ENCODE measurements at places on chromosomes 7 and 10. TPM values are rescaled to one million over a fixed set of nuclear protein-coding genes. Genes with fewer than 3 reads are reported as not detected.

Gene ZP3
- not detected for total RNA-seq

- DNase-seq: no peak
- peaks cover 4% of the 10 kb centered on the region for H3K4me1 ChIP-seq
- no peak overlapping the region for H3K27ac ChIP-seq
- H3K4me3 ChIP-seq: no peak overlapping the region
- no peaks in the 10 kb centered on the region for H3K36me3 ChIP-seq
- no peaks in the 10 kb centered on the region for H3K27me3 ChIP-seq
These were observed 5.7 kb upstream of the GOT1 start for GRCh38 chr10:99435986-99436638.

DNA sequence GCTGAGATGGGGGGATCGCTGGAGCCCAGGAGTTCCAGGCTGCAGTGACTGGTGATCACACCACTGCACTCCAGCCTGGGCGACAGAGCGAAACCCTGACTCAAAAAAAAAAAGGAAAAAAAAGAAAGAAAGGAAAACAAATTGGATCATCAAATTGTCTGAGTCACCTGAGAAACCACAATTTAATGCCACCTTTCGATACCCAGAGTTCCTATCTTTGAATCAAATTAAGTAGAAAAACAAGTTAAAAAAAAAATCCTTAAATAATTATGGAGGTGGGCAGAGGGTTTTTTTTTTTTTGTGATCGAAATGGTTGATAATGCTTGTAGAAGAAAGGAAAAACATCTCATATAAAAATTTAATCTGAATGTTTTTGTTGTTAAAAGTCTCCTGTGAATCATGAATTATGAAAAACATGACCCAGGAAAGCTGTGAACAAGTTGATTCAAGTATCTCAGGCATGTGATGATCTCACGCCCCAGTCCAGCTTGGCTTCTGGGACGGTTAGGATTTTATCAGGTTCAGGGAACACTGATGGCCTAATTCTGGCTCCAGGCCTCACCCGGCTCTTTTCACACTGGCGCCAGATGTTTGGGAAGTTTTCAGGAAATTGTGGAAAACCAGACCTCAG, 25.3 kb upstream of the CUX1 start:
- no peaks in the 10 kb centered on the region for H3K4me1 ChIP-seq
- no peaks in the 10 kb centered on the region for H3K27me3 ChIP-seq
- no peak overlapping the region for H3K27ac ChIP-seq
- H3K4me3 ChIP-seq: no peak overlapping the region
- no peaks in the 10 kb centered on the region for H3K36me3 ChIP-seq

GRCh38 chr7:124959676-124960075, 30.1 kb upstream of the POT1 start:
- no peak overlapping the region for H3K27ac ChIP-seq
- H3K4me1 ChIP-seq: no peaks in the 10 kb centered on the region
- H3K27me3 ChIP-seq: no peaks in the 10 kb centered on the region
- H3K4me3 ChIP-seq: no peak overlapping the region
- no peaks in the 10 kb centered on the region for H3K36me3 ChIP-seq
